ENCODE measurements at places on chromosomes 6 and 20.

DNA sequence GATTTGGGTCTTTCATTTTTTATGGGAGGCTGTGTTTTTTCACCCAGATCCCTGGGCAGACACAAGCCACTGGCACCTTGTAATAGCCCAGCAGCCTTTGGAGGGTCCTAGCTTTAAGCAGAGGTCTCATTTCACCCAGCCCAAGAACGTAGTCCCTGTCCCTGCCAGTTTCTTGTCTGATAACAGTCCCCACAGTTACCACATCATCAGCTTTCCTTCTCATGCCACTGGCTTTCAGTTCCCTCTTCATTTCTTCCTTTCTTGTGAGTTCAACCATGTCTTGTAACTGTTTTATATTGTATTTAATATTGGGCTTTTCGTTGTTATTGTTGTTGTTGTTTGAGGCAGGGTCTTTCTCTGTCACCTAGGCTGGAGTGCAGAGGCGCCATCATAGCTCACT lies 10.6 kb downstream of the PNPLA1 start:
- no peak for DNase-seq

DNA sequence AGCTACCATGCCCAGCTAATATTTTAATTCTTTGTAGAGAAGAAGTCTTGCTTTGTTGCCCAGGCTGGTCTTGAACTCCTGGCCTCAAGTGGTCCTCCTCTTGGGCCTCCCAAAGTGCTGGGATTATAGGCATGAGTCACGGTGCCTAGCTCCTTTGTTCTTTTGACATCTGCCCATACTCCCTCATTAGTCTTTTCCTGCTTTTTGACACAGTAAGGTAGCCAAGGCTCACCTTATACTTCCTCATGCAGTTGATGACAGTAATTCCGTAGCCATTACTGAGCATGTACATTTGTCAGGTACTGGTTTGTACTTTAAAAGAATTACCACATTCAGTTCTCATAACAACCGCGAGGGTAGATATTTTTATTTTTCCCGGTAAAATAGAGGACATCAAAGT lies 76.7 kb downstream of the CDYL start:
- no peak for DNase-seq

DNA sequence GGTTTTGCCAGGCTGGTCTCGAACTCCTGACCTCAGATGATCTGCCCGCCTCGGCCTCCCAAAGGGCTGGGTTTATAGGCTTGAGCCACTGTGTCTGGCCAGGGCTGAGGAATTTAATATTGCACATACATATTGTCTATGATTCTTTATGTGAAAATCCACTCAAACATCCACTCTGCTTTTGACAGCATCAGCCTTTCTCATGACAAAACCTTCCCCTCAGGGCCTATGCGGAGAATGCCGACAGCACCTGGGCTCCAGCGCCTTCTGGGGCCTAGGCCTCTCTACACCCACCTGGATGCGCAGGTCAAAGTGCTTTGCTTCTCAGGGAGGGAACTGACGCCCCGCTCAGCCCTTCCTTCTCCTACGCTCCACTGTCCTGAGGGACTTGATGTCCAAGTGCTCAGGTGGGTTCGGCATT lies 5.4 kb downstream of the RAMACL start:
- no peak for DNase-seq

GRCh38 chr6:31727717-31728671 lies 1.1 kb downstream of the DDAH2 start:
- no peak for DNase-seq

- DNase-seq, result no peak
These were observed 157.0 kb upstream of the PLN start for GRCh38 chr6:118391086-118391485.
